Activated CD8-positive, alpha-beta memory T cell treated with anti-CD3 and anti-CD28 coated beads for 4 hours (primary cell): ENCODE measurements at places on chromosomes 6 and 20.

DNA sequence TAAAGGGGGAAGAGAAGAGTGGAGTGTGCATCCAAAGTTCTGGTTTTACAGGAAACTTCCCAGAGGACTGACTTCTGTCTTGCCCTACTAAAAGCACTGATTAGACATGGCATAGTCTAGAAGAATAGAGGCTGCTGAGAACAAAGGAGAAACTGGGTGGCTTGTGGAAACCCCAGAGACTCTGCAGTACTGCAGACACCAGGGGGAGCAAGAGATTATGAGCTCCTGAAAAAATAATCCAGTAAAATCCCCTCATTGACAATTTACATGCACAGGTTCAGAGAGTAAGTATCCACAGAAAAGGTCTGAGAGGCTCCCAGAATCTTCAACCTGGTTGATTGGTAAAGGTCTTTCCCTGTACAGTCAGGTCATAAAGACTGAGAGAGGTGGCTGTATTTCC, 48.7 kb upstream of the CLVS2 start:
- DNase-seq, result no peak

- DNase-seq, result no peak
Observed at GRCh38 chr20:62064770-62065673, 659 bp downstream of the TAF4 start.

DNA sequence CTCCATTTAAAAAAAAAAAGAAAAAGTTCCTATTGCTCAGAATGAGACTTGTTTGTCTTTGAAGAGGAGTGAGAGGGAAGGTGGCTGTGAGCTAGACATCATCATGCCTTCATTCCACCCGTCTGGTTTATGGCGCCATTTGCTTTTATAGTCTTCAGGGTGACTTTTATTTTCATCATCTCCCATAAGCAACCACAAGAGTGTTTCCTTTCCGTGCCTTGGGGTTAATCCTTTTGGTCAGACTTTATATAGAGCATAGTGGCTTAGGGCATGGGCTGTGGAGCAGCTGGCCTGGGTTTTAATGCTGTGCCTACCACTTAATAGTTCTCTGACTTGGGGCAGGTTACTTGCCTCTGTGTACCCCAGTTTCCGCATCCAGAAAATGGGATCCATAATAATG, 77.8 kb downstream of the RREB1 start:
- no peak for DNase-seq

DNA sequence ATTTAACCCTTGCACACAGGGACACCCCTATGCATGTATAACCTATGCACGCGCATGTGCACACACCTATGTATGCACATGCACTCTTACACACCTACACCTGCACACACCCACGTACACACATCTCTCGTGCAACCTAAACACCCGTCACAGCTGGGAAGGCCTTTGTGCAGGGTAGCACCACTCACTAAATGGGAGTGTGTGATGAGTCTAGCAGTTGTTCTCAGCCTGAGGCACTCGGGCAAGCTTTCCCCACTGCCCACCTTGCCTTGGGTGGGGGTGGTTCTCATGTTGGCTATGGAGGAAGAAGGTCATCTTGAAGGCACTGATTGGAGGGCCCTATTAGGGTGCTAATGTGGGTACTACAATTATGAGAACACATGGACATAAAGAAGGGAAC, 85.8 kb downstream of the DLL1 start:
- DNase-seq, result no peak

DNA sequence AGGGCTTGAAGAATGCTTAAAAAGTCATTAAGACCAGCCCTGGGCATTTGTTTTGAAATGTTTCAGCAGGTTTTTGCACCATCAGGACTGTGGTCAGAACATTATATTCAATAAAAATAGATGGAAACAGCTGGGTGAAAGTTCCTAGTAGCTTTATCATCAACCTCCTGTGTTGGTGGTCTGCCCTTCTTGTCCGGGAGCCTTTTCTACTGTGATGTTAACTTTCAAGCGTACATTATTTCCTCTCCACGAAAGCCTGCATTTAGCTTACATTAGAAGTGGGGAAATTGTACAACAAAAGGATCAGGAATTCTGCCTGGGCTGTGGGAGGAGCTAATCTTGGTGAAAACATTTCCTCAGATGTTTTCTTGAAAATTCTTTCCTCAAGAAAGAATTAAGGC, 71.1 kb downstream of the LAMA4 start:
- no peak for DNase-seq

DNA sequence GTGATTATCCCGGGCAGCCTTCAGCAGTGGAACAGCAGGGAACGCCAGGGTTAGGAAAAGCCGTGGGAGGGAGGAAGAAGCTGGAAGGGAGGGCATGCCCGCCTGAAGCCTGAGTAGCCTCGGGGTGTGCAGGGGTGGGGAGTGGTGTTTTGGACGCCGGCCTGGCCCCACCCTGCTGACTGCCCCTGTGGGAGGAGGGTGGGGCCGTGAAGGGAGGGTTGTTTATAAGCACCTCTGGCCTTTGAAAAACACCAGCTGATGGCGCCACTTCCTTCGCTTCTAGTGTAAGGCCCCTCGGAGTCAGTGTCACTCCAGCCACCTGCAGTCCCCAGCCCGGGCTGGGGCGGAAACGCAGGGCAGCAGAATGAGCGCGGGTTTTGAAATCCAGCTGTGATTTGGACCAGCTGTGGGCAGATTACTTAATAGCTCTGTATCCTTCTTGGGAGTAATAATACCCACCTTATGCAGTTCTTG, 52.8 kb upstream of the BMP6 start:
- DNase-seq, result no peak

DNA sequence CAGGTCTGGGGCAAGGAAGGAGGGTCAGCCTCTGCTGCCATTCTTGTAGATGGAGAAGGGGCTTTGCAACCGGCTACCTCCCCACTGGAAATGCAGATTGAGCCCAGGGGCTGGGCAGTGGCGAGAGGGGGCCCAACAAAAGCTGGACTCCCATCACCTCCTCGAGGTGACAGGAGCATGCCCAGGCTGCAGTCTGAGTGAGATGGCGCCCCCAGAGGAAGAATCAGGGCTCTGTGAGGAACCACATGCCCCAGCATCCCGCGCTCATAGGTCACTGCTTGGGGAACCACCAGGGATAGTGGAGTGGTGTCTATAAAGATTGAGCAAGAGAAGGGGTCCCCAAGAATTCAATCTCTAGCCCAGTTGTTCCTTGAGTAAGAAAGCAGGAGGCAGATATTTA, 31.6 kb upstream of the NEDD9 start:
- no peak for DNase-seq

- no peak for DNase-seq
Observed at GRCh38 chr6:71476872-71477271, 188.3 kb downstream of the OGFRL1 start.

GRCh38 chr6:110389689-110390382, 25.5 kb downstream of the DDO start:
- no peak for DNase-seq

GRCh38 chr6:35013701-35014100, 124.6 kb downstream of the ANKS1A start:
- DNase-seq, result no peak

DNA sequence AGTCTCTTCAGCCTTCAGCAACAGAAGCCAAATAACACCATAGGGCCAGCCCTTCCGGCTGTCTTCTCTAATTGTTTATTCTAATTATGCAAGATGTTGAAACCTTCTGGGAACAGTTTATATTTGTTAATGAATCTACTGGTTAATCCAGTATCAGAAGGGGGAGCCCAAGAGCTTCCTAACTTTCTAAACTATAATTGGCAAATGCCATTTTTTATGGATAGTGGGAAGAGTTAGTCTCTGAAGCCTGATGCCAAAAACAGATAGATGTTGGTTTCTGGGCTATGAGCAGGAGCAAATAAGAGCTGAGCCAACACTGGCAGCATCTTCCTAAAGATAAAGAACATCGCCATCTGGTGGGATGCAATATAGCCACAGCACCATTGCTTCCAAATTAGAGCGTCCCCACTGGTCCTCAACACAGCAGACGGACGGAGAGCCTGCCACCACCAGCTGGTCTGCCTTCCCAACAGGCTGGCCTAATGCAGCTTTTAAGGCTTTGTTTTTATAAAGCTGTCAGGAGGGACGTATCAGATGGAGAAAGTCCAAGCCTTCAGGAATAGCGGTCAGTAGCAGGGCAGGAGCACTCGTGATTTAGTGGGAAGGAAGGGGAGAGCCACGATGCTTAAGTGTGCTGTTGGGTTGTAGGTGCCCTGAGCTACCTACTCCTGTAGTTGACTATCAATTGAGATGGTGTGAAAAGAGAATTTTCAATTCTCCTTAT, 118.8 kb downstream of the RALGAPA2 start:
- no peak for DNase-seq

DNA sequence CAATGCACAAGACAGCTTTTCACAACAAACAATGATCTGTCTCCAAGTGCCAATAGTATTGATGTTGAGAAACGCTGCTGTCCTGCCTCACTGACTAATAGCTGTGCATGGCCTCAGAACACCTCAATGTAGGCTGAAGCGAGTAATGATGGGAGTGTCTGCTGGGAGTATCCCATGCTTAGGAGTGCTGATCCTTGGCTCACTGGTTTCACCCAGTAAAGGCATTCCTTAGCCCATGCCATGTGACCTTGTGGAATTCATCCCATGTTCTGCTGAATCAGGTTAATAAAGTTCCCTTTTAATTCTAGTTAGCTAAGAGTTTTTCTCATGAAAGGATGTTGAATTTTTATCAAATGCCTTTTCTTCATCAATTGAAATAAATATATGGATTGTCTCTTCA, 3.8 kb upstream of the WFDC12 start:
- DNase-seq, result no peak

DNA sequence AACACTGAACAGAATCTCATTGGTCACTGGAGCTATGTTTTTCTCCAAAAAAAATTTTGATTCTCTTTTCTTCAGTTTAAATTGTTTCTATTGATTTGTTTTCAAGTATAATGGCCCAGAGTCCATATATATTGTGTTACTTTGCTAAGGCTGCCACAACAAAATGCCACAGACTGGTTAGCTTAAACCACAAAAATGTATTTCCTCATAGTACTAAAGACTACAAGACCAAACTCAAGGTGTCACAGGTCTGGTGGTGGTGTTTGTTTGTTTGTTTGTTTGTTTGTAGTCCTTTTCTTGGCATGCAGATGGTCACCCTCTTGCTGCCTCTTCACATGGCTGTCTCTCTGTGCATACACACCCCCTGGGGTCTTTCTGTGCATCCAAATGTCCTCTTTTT, 34.0 kb downstream of the BMP5 start:
- DNase-seq, result no peak

GRCh38 chr6:113765909-113766308, 91.2 kb upstream of the MARCKS start:
- no peak for DNase-seq

DNA sequence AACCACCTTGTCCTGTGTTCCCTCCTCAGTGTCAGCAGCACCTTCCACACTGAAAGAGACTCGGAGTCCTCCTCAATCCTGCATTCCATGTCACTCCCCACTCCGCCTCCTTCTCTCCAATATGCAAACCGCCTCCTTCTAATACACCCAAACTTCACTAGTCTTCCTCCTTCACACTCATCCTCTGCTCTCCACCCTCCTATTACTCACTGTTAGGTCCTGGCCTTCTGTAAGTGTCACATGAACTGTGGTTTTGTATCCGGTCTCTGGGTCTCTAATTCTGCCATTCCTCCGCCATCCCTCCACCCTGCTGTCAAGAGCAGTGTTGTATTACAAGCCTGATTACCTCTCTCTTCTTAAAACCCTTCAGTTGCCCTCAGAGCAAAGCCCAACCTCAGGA, 200.5 kb upstream of the CDYL start:
- no peak for DNase-seq

DNA sequence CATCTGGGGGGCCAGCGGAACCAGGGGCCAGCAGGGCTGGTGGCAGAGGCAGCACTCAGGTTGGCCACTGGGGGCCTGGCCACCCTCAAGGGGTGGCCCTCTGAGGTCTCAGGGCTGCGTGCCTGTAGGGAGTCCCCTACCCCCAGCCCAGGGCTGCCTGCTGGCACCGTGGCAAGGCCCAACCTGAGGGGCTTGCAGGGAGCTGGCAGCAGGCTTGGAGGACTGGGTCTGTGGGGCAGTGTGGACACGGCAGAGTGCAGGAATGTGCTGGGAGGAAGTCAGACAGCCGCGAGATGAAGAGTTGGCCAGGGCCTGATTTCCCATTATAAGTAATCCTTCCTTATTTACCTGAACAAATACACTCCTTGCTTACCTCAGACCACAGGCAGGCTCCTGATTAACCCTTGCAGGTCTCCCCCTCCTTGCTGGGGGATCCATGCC, at the start of gene SPDEF:
SPDEF (minus strand) TSS at position 299 of the 441 bp plus-strand sequence. CDS start 11,874 bp downstream, outside the sequence.
- DNase-seq, result no peak

DNA sequence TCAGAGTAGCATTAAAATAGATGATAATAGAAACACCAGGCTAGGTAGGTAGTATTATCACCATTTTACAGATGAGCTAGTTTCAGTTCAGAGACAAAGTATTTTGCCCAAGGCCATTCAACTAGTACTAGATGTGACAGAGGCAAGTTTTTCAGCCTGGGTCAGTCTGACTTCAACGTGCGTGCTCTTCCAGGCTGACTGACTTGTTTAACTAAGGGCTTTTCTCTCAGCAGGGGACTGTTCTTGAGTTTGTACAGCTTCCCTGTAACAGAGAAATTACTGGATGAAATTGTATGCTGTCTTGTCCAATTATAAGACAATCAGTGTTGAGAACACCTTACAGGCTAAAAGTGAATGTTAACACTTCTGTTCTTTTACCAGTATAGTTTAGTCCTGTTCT, 333.5 kb upstream of the MAN1A1 start:
- no peak for DNase-seq

- DNase-seq, result no peak
Observed at GRCh38 chr6:144364782-144365181, 79.6 kb downstream of the UTRN start.

DNA sequence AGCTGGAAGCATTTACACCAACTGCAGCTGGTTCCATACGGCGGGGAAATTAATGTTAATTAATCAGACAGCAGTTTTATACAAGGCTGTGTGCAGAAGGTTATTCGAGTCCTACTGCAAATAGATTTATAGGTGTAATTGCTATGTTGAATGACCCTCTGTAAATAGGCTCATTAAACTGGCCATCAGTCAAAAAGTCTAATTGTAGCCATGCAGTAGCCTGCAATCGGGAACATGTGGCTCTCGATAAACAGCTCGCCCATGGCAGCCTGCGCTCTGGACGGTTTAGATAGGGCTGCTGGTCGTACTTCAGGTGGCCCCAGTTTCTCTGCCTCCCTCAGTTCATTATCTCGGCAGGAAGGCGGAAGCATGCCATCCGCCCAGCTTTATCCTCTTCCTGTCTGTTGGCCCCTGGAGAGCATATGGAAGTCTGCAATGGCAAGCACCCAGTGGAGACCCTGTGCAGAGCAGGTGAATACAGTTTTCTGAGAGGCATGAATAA, 143.2 kb downstream of the MBOAT1 start:
- DNase-seq, result no peak

- no peak for DNase-seq
Observed at GRCh38 chr6:81606965-81607381, 145.5 kb downstream of the TENT5A start.
